CD4-positive, alpha-beta T cell treated with Interleukin-4 for 1 hour (primary cell): ENCODE measurements at places on chromosomes 11 and 22.
A peak's percentile ranks its signal among the peaks of the same experiment; 100 is the strongest.

GRCh38 chr11:64809781-64810241 lies 540 bp downstream of the MEN1 start:
- DNase-seq = no peak

GRCh38 chr22:49011379-49011768 lies 816.3 kb downstream of the BRD1 start:
- DNase-seq = peak; percentile 5

DNA sequence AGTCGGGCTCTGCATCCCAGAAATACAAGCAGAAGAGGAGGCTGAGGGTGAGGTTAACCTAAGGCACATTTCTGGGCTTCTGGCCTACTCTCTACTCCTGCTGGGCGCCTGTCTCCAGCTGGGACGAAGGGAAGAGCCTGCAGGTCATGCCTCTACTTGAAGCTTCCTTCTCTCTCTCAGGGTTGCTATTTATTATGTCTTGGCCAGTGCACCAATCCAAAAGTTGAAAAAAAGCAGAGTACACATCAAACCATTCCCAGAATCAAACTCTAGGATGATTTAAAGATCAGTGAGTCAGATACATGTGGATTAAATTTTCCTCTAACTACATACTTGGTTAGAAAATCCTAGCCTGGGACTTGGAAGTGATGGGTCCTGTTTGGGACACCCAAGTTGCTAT lies 60.2 kb upstream of the CDON start:
- no peak for DNase-seq

DNA sequence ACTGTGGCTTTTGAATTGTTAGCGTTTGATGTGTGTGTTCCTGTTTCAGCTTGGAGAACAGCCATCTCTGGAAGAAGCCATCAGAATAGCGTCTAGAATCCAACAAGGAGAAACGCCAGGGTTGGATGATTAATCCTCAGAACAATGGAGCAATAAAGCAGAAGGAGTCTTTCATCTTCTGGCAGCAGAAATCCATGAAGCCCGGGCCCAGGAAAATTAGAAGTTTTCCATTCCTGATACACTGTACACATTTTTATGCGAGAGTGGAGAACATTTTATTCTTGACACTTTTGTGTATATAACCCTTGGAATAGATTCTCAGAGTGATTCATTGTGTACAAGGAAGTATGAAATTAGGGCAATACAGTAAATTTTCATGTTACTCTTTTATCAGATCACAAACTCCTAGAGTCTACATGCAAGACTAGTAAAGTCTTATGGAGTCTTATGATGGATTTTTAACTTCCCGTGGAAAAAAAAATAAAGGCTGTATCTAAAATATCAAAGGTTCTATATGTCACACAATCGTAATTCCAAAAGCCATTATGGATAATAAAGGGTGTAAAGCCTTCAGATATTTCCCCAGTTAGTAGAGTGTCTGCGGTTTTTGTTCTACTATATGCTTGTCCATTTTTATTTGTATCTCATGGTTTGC lies 45.9 kb upstream of the WEE1 start:
- no peak for DNase-seq

- no peak for DNase-seq
Measured at GRCh38 chr22:50443197-50443596, 31.6 kb downstream of the SBF1 start.

- no peak for DNase-seq
Measured at GRCh38 chr11:16297332-16297731, 59.0 kb downstream of the SOX6 start.

- peak; percentile 56 for DNase-seq
Measured at GRCh38 chr11:8168485-8169257, at the start of gene RIC3. TSS of gene RIC3 (minus strand) at chr11:8169025. CDS start at chr11:8168989, 36 bp downstream.

GRCh38 chr11:21398195-21398594 lies 728.8 kb downstream of the NELL1 start:
- DNase-seq = no peak

DNA sequence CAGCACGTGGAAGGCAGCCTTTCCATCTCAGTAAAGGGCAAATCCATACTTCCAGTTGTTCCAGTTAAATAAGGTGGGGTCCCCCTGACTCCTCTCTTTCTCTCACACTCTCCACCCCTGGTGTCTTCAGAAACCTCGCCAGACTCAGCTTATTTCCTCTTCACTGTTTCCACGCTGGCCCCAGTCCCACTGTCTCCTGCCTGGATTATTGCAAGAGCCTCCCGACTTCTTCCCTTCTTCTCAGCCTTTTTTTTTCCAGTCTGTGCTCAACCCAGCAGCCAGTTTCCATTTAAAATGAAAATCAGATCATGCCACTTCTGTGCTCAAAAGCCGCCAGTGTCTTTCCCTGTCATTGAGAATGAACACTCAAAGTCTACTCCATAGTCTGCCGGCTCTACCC lies 131.4 kb downstream of the PKNOX2 start:
- DNase-seq = no peak

DNA sequence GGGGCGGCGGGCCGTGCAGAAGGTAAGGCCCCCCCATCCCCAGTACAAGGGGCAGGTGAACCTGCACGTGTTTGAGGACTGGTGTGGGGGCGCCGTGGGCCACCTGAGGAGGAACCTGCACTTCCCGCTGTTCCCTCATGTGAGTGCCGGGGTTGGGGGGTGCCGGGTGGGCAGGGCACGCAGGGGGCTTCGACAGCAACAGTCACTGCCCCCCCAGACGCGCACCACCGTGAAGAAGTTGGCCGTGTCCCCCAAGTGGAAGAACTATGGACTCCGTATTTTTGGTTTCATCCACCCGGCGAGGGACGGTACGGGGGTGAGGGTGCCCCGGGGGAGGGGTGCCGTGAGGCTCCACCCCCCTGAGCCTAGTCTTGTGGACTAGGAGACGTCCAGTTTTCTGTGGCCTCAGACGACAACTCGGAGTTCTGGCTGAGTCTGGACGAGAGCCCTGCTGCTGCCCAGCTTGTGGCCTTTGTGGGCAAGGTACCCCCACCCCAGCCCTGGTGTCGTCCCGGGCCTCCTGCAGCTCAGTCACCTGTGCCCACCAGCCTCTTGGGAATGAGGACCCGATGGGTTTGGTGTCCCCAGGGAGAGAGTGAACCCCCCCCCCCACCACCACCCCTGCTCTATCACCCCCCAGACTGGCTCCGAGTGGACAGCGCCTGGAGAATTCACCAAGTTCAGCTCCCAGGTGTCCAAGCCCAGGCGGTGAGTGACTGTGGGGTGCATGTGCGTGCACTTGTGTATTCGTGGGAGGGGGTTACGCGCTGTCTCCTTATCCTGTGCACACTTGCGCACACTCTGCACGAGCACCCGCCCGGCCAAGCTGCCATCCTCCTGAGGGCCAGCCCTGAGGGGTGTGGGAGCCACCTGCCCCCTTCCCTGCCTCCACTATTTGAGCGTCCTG lies 3.8 kb downstream of the B4GALNT4 start:
- no peak for DNase-seq

DNA sequence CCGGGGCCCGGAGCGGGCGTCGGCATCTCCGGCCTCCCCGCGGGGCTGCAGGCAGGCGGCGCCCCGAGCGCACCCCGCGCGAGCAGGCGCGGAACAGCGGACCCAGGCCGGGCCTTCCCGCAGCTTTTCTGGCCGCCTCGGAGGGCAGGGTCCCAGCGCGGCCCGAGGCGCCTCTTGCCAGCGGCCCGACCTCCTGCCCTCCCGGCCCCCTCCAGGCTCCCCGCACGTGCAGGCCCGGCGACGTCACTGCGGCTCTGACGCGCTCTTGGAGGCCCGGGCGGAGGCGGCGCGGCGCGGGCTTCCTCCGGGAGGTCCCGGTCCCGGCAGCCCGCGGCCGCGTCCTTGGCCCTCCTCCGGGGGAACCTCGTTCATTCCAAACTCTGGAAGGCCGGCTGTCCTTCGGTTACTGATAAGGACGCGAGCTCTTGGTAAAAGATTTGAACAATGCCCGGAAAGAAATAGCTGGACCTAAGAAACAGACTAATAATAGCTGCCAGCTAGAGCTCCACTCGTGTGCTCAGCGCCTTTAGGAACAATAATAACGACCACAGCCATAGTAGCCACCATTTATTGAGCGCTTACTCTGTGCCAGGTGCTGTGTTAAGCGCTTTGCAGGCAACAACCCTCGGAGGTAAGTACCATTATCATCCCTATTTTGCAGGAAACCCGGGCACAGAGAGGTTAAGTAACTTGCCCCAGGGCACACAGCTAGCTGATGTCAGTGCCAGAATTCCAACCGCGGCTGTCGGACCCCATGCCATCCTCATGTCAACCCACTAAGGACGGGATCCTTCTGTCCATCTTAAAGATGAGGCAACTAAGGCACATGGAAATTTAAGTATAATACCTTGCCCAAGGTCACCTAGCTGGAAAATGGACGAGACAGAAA lies 39.1 kb upstream of the CREB3L1 start:
- DNase-seq = peak; percentile 53

GRCh38 chr11:118401880-118402590 lies 629 bp downstream of the ATP5MG start:
- DNase-seq = no peak

- peak; percentile 2 for DNase-seq
Measured at GRCh38 chr11:56841210-56841810, 92.8 kb upstream of the OR9G4 start.

- DNase-seq = no peak
Measured at GRCh38 chr11:10108915-10109680, 184.9 kb downstream of the SBF2 start.

DNA sequence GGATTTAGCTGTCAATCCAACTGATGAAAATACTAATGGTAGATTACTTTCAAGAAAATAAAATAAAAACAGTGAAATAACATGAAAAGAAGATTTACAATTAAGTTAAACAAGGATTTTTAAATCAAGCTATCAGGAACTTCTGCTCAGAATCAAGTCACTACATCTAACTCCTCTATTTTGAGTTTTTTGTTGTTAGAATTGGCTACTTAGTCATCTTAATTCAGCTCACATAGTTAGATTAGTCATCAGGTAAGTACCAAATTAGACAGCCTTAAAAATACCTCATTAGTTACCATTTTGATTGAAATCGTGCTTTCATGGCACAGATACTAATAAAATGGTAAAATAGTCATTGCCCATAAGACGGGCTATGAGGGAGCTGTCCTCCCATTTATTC lies 35.8 kb downstream of the BTG4 start:
- DNase-seq = no peak

DNA sequence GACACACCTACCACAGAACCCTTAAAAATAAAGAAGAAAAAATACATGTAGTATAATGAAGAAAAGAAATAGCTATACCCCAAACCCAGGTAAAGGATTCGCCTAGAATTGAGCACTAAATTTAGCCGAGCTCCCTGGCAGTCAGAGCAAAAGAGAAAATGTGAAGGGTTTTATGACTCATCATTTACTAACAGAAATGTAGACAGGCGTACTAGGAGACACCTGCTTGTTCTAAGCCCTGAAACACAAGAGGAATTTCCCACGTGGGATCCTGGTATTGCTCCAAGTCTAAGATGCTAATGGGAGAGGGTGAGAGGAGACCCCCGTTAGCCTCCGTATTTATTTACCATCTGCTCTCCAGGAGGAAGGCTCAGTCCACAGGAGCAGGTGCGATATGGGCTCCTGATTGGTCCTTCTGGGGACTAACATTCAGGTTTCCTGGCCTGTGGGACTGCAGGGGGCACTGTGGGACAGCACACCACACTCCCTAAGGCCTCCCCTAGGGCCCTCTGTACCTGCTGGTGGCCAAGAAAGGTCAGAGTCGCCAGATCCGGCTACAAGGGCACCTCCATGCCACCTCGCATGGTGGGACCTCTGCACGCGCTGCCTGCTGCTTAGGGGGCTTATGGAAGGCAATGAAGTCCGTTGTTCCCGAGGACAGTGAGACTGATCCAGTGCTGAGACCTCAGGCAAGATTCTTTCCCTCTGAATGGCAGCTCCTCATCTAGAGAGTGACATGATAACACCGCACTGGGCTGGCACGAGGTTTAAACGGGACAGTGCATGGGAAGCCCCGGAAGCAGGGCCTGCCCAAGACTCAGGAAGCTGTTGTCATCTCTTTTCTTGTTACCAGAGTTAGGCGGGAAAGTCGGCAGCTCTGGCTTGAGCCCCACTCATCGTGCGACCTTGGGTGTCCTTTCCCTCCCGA lies 25.8 kb downstream of the KCNC1 start:
- no peak for DNase-seq

DNA sequence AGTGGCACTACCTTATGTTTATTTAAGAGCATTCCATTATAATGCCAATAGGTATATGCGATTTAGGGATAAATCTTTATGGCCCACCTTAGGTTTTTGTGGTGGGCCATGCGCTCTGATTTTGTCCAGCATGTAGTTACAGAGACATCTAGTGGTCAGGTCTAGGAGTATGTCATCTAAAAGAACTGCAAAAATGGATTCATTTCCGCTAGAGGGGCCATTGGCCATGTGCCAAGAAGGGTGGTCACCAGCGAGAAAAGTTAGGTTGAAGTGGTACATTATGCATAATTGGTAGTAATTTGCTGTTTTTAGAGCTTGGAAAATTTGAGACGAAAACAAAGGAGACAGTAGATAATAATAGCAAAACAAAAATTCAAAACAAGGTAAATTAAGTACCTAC lies 27.7 kb downstream of the LRRC4C start:
- DNase-seq = no peak

DNA sequence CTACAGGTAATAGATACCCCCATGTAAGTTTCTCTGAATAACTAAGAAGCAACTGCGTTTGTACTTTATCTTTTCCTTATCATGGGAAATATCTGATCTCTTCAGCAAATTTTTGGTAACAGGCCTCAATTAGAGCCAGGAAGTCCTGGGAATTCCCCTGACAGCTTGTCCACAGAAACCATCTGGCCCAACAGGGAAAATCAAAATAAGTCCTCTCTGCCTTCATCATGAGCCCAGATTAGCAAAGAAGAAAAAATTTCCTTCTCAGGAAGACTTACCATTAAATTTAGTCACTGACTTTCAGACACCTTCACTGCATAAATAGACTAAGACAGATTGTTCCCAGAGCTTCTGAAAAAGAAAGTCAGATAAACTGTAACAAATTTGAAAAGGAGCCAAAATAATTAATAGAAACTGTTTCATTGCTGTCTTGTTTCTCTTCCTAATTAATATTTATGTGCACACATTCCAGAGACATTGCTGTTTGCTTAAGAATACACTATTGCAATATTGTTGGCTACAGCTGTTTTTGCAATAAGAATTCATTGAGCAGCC lies 278.1 kb upstream of the FAT3 start:
- no peak for DNase-seq

DNA sequence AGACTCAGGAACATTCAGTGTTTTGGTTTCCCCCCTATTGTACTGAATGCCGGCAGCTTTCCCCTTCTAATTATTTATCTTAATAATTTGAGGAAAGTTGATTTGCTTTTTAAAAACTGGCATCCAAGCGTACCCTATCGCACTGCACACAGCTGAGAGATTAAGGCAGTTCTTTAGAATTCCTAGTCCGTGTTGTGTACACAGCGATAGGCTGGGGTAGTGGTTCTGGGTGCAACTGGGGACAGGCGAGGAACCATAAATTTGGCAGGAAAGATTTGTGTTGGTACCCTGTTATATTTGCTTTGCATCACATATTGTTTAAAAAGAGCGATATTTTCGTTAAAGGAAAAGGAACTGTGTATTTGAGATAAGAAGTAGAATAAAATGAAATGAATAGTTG lies 39.2 kb downstream of the PTPRJ start:
- no peak for DNase-seq

GRCh38 chr11:73293356-73293936 lies 14.6 kb upstream of the ARHGEF17 start:
- no peak for DNase-seq

- DNase-seq = no peak
Measured at GRCh38 chr11:12886508-12886907, 122.6 kb upstream of the RASSF10 start.
